ENCODE measurements at places on chromosomes 1 and 21. TPM values are rescaled to one million over a fixed set of nuclear protein-coding genes. Genes with fewer than 3 reads are reported as not detected.
A peak's percentile ranks its signal among the peaks of the same experiment; 100 is the strongest.

DNA sequence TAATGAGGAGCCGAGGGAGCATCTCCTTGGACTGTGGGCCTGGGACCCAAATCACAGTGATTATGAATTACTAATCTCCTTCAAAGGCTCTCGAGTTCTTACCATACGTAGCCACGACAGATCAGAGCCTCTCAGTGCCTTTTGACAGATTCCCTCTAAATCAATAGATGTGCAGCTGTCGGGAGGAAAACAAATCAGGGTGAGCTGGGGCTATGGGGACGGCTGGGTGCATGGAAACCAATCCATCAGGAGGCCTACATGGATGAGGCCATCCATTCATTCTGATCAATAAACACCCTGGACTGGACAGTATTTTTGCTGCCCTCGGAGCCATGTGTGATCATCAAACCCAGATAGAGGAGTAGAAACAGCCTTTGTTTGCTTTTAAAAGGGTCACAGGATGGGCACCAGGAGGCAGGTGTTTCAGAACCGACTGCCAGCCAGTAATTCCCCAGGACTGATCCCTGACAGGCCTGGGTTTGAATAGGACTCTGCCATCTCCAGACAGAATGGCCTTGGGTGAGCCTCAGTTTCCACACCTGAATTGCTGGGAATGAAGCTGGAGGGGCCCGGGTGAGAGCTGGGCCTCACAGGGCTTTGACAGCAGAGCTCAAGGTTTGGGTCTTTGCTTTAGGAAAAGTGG lies 532.8 kb downstream of the MATN1 start:
- DNase-seq, result no peak

DNA sequence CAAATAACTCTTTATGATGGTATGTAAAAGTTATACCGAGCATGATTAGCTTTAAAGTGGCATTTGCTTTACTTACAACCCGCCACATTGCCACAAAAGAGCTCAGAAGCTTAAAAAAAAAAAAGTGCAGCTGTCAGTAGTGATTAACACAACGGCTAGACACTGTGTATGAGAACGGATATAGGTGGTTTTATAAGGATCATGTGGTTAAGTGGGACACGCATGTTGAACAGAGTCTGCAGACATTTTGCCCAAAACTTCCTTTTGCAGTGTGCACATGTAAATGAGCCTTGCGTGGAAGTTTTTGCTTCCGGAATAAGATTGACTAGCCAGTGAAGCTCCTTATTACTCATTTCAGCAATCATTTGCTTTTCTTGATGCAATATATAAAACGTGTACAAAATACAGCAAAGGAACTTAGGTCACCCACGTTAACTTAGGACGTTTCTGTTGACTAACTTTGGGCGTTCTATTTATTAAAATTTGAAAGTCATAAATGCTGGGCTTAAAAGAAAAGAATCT lies 58.7 kb upstream of the RGS1 start:
- DNase-seq, result no peak

DNA sequence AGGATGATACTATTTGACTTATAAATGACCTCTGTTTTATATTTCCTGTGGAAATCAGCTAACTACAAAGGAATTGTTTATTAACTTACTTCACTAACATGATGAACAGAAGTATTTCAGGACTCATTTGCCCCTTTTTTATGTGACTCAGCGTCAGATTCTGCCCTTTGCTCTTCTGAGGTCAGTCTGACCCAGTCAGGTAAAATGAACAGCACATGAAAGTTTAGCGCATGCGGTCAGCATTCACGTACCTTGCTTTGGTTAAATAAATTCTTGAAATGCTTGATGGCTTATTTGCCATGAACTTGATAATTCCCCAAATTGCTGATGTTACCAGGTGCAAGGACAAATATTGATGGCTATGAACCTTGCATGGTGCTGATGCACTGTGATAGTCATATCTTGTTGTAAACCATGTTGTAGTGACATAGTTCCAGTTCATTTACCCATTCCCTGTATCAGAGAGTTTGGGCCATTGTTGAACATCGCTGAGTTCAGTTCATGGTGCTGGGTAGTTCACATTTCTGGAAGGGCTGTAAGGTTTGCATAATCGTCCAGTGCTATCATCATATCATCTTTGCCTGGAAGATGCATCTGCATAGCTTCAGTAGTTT lies 133.4 kb downstream of the NFIA start:
- DNase-seq, result no peak

- DNase-seq, result no peak
Observed at GRCh38 chr1:7941437-7941793, 776 bp upstream of the TNFRSF9 start.

GRCh38 chr1:78170859-78171258 lies 125.1 kb downstream of the GIPC2 start:
- no peak for DNase-seq

LEFTY1 gene
- polyA plus RNA-seq, result 6.9 TPM

DNA sequence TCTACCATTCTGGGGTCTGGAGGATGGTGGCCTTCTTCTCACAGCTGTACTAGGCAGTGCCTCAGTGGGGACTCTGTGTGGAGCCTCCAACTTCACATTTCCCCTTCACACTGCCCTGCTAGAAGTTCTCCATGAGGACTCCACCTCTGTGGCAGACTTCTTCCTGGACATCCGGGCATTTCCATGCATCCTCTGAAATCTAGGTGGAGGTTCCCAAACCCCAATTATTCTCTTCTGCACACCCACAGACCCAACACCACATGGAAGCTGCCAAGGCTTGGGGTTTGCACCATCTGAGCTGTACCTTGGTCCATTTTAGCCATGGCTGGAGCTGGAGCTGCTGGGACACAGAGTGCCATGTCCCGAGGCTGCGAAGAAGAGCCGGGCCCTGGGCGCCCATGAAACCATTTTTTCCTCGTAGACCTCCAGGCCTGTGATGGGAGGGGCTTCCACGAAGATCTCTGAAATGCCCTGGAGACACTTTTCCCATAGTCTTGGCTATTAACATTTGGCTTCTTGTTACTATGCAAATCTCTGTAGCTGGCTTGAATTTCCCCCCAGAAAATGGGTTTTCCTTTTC lies 170.5 kb downstream of the FOXD2 start:
- no peak for DNase-seq

DNA sequence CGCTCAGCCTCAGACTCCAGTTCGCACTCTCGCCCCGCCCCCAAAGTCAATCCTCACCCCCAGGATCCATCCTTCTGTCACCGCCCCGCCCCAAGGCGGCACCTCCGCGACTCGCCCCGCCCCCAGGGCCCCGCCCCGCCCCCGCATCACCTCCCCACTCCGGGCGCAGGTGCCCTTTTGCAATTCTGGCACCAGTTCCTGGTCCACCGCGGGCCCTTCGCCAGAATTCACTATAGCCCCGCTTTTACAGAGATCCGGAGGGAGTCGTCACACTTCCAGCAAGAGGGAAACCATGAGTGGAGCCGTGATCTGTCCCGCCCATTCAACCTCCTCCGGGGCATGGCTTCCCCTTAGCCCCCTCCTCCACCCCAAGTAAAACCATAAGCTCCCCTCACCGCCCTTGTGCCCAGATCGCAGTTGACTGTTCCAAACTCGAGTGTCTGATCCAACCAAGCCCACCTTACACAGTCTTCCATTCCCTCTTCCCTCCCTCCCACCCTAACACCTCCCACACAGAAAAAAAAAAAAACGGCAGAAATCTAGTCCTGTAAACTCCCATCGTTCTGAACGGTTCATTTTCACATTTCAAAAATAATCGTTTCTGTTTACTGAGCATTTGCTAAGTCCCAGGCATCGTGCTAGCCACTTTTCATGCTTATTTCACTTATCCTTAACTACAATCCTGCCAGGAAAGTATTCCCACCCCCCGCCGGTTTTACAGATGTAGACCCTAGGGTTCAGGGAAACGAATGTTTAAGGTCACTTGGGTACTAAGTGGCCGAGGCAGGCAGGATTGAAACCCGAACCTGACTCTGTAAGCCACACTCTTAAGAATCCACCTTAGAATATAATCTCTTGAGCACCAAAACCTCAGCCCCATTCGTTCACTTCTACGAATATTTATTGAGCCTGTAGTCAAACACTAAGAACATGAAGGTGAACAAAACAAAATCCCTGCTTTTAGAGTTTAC lies 1.3 kb upstream of the DNAJC16 start:
- DNase-seq, result peak; percentile 99

DNA sequence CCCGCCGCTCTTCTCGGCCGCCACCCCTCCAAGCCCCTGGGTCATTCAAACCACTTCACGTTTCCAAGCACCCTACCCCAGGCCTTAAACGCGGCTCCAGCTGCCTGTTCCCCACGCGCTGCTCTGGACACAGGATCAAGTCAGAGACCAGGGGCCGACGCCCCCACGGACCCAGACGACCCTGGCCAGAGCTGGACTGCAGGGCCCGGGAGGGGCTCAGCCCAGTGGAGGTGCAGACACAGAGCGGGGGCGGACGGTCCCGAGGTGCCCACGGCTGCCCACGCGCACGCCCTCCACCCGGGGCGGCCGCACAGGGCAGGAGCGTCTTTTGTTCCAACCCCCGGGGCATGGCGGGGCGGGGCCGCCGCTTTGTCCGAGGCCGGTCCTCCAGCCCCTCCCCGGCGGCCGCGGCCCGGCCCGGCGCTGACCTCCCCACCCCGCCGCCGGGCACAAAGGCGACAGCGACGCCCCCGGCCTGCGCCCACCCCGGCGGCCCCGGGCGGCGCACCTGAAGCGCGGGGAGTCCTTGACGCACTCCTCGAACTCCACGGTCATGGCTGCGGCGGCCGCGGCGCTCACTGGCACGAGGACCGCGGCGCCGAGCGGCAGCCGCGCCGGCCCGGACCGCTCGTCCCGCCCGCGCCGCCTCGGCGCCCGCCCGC lies 338 bp downstream of the ACAP3 start:
- DNase-seq, result no peak

GRCh38 chr1:218027152-218027551 lies 257.9 kb upstream of the RRP15 start:
- DNase-seq, result no peak

GRCh38 chr1:66809736-66810326 lies 8.8 kb upstream of the INSL5 start:
- DNase-seq, result no peak

DNA sequence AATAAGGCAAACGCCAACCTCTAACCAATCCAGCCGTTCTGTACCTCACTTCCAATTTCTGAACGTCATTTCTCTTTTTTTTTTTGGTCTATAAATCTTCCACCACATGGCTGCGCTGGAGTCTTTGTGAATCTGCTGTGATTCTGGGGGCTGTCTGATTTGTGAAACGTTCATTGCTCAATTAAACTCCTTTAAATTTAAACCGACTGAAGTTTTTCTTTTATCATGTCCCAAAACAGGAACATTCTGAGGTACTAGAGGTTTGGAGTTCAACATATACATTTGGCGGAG lies 65.5 kb upstream of the BACH1 start:
- no peak for DNase-seq

ST6GALNAC3 gene
- polyA plus RNA-seq, result 32.6 TPM

- DNase-seq, result no peak
Observed at GRCh38 chr1:56397811-56398231, 181.5 kb downstream of the PLPP3 start.

FCAMR gene
- not detected for polyA plus RNA-seq

GRCh38 chr21:39098696-39099200 lies 84.5 kb downstream of the PSMG1 start:
- no peak for DNase-seq

GRCh38 chr1:16991571-16991970 lies 11.2 kb upstream of the MFAP2 start:
- DNase-seq, result no peak

- DNase-seq, result no peak
Observed at GRCh38 chr1:167501515-167502191, 16.7 kb downstream of the CD247 start.

- DNase-seq, result no peak
Observed at GRCh38 chr1:54643736-54644135, 2.1 kb downstream of the MROH7 start.

GRCh38 chr1:107442551-107442950 lies 301.7 kb downstream of the NTNG1 start:
- peak; percentile 11 for DNase-seq

DNA sequence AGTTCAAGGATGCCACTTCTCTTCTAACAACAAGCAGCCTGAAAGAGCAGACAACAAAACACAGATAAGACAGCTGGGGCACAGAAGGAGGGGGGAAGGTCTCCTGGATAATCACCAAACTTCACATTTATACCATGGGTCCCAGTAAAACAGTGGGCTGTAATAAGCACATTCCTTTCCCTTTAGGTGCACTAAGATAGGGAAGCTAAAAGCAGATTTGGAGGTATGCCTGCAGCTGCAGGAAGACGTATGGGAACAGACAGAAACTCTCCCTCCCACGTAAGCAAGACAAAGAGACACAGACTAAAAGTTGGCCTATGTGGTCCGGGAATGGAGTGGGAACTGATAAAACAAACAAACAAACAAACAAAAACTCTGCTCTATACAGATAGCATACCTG lies 612.1 kb downstream of the MRPL39 start:
- no peak for DNase-seq

- no peak for DNase-seq
Observed at GRCh38 chr1:207428783-207429182, 25.3 kb upstream of the CR2 start.

- DNase-seq, result no peak
Observed at GRCh38 chr1:100277866-100278265, 11.8 kb downstream of the RTCA start.

DNA sequence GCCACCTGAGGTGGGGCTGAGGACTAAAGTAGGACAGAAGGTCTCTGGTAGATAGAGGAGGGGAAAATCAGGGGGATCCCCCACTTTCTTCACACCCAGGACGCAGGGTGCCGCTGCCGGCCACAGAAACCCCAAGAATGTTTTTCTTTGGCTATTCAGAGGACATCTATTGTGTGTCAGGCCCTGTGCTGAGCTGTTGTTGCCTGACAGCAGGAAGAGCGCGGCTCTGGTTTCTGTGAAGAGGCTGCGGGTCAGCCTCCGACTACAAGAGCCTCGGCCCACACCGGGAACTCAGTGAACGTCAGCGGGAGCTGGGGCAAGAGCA lies 407 bp upstream of the PIGV start:
- DNase-seq, result no peak

DNA sequence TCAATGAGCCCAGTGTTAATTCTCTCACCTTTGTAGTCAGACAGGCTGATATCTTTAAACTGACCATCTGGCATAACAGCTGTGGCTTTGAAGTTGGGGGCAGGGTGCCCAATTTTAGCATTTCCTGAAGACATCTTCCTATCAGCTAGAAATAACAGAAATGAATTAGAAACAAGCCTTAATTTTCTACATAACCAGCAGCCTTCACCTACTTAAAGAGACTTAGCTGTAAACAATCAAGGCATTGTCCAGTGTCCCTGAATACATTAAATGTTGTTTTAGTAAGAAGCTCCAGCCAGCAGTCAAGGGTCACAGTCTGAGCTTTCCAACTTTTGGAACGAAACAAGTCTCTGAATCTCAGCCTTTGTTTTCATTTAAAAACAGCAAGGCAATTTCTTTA lies 2.8 kb downstream of the PRDX1 start:
- peak; percentile 48 for DNase-seq

DNA sequence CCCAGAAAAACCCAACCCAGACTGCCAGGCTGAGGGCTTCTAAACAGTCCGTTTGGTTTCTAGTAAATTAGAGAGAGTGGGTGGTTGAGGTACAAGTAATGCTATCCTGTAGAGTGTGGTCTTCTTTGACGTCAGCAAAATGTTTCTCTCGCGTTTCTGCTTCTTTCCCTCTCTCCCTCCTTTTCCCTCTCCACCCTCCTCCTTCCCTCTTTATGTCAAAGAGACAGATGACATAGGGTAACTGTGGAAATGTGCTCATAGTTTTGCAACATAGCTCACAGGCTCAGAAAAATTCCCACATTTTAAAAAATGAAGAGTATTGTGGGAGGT lies 158.3 kb downstream of the TOMM20 start:
- DNase-seq, result no peak

CFAP45 gene
- polyA plus RNA-seq, result 12.4 TPM

GRCh38 chr1:79198832-79199231 lies 192.3 kb upstream of the ADGRL4 start:
- DNase-seq, result no peak

PAQR6 gene
- polyA plus RNA-seq, result 4.0 TPM

TLR5 gene
- 11.3 TPM for polyA plus RNA-seq

Data from left lung (tissue), 14 donors.